Activated CD8-positive, alpha-beta memory T cell treated with anti-CD3 and anti-CD28 coated beads, Interleukin-2, amount 10 ng/mL, durations not matched to agents 7 days and 5 days (primary cell): ENCODE measurements at places on chromosomes 3 and 15. TPM values are rescaled to one million over a fixed set of nuclear protein-coding genes. Genes with fewer than 3 reads are reported as not detected.

CYP19A1 gene
- total RNA-seq, result not detected

GOLGB1 gene
- 30.6 TPM for total RNA-seq

XYLB gene
- total RNA-seq, result 6.9 TPM

CPA3 gene
- total RNA-seq, result not detected

ZCWPW2 gene
- 0.35 TPM for total RNA-seq

LSAMP gene
- total RNA-seq, result not detected

SST gene
- not detected for total RNA-seq

DISP2 gene
- total RNA-seq, result 0.23 TPM

DUOXA2 gene
- not detected for total RNA-seq

SAXO2 gene
- total RNA-seq, result not detected

ANKRD63 gene
- total RNA-seq, result not detected

KBTBD13 gene
- not detected for total RNA-seq

CCDC39 gene
- not detected for total RNA-seq

SLC15A2 gene
- total RNA-seq, result 4.8 TPM

CRYGS gene
- 3.8 TPM for total RNA-seq

GOLGA8M gene
- total RNA-seq, result 4.4 TPM

RPS17 gene
- total RNA-seq, result 1,238 TPM

SLITRK3 gene
- not detected for total RNA-seq

GNAT1 gene
- not detected for total RNA-seq

FGF12 gene
- not detected for total RNA-seq

TMC3 gene
- total RNA-seq, result not detected

SRGAP3 gene
- 2.8 TPM for total RNA-seq

SEMA4B gene
- 13.8 TPM for total RNA-seq

ACKR4 gene
- total RNA-seq, result not detected

SENP2 gene
- 31.4 TPM for total RNA-seq

ANKUB1 gene
- not detected for total RNA-seq

RAD54L2 gene
- 35.1 TPM for total RNA-seq

TLR9 gene
- 0.64 TPM for total RNA-seq

ZNF774 gene
- total RNA-seq, result 1.6 TPM
